Muscle of leg (tissue), 16 donors: ENCODE measurements at places on chromosomes 11 and 22. TPM values are rescaled to one million over a fixed set of nuclear protein-coding genes. Genes with fewer than 3 reads are reported as not detected.

The TMPRSS5 gene
- 0.93 TPM for polyA plus RNA-seq

GRCh38 chr11:118449316-118449918 lies 13.1 kb downstream of the KMT2A start:
- DNase-seq, result no peak

- no peak for DNase-seq
These were observed 928 bp downstream of the FBXO7 start for GRCh38 chr22:32475468-32476010.

DNA sequence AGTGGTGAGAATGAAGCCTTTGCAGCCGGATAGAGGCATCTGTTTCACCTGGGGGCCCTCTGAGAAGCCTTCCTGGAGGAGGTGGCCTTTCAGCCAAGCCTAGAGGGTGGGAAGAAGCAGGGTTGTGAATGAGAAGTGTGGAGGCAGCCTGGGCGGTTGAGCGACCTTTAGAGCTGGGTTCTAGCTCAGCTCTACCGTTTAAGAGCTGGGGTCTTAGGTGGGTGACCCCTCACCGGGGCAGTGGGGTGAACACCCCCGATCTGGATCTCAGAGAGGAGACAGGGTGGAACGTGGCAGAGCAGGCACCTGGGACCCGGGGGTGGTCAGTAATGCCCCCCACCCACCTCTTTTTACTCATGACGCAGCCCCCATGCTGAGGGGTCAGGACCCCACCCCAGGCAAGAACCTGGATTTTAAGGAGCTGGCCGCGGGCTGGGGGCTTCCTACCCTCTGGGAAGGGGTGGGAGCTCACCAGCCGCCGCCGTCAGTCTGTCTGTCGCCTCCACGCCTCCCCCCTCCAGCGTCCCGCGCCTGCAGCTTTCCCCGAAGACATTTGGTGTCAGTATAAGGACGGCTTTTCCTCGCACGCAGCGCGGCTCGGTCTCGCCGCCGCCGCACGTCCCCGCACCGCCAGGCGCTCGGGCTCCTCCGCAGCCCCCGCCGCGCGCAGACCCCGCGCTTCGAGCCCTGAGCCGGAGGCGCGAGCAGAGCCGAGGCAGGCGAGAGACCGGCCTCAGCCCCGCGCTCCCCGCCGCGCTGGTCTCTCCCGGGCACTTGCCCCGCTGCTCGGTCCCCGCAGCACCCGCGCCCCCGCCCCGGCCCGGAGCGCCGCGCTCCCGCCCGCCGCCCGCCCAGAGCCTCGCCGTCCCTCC lies 13.3 kb upstream of the CACNA1I start:
- peak; percentile 30 for DNase-seq

GRCh38 chr22:37273126-37273845 lies 9.0 kb upstream of the CYTH4 start:
- DNase-seq, result no peak

DNA sequence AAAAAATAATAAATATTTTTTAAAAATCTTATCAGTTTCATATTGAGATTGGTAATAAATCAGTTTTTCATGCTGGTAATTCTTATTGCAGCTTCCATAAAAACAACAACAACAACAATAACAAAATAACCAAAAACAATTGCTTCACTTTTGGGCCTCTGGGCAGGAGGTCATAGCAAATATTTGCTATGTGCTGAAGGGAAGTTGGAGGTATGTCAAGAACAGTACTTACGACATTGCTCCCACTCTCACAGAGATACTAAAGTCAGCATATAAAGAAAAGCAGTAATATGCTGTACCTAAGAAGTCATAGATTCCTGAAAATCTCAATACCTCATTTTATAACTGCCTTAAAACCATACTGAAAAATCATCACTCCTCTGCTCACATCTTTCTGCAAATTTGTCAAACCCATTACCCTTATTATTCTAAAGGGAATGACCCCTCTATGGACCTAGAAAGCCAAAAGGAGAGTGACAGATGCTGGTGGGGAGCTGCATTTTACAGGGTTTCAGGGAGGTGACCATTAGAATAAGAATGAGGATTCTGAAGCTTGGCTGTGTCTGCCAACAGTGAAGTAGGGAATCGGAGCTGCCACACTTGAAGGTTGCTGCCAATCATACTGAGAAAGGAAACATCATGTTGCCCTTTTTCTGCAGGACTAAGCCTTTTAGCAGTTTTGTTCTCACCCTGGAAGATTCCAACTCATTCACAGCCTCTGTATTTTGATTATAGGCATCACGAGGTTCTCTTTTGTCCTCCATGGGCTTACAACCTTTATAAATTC lies 742.9 kb downstream of the LRRC4C start:
- DNase-seq, result peak; percentile 42

The BCL2L13 gene
- polyA plus RNA-seq, result 40.2 TPM

The SCGB1C1 gene
- polyA plus RNA-seq, result 0.26 TPM

- DNase-seq, result peak; percentile 50
These were observed 104.8 kb downstream of the ARHGAP42 start for GRCh38 chr11:100791860-100792259.

GRCh38 chr11:3840870-3841425 lies at the start of gene RHOG:
Gene RHOG (minus strand): TSS chr11:3840959. CDS start chr11:3828138, 12,821 bp downstream.
- peak; percentile 93 for DNase-seq

GRCh38 chr11:44725757-44726282 lies 942 bp upstream of the TSPAN18 start:
- no peak for DNase-seq

GRCh38 chr11:10410844-10411200 lies 44.2 kb upstream of the AMPD3 start:
- DNase-seq, result no peak

GRCh38 chr11:33879375-33879774 lies 12.5 kb downstream of the LMO2 start:
- no peak for DNase-seq

DNA sequence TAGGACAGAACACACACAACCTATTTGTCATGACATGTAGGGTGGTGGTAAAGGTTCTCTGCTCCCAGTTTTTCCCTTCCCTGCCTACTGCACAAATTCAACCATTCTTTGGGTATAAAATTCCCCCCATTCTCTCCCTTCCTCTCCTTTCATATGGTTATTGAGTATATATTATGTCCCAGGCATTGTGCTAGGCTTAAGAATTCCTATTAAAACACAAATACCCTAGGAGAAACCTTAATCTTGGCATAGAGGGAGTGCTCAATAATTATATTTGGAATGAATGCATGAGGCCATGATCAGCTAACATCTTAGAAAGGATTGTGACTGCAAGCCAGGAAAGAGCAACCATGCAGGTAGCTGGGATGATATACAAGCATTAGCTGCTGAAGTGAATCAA lies 120.4 kb upstream of the MTMR2 start:
- no peak for DNase-seq

DNA sequence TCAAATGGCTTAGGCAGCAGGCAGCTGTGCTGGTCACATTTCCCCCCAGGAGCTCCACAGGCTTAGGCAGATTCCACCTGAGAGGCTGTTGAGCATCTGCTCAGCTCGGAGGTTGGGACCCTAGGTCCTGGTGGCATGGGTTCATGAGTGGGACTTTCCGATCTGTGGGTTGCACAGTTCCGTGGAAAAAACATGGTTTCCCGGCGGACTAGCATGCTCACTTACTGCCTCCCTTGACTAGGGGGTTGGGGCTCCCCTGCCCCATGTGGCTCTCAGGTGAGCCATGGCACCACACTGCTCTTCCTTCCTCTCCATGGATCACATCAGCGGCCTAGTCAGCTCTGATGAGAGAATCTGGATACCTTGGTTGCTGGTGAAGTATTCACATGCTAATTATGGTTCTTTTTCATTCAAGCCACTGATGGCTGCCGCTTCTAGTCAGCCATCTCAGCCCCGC lies 685.1 kb downstream of the METTL15 start:
- no peak for DNase-seq

The POU2F3 gene
- 0.57 TPM for polyA plus RNA-seq

DNA sequence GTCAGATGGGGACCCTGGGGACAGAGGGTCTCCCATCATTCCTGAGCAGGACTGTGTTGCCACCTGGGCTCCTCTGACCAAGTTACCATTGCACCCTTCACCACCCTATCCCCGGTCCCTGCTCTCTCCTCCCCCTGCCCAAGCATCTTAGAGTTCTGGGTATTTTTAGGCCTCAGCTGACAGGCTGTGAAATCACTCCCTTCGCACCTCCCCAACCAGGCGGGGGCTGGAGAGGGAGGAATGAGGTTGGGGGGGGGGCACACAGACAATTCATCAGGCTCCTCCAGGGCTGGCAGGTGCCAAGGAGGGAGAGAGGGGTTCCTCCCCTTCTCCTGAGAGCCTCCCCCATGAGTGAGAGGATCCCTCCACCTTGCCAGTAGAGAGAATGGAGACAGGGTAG lies 9.0 kb downstream of the SYT7 start:
- no peak for DNase-seq

DNA sequence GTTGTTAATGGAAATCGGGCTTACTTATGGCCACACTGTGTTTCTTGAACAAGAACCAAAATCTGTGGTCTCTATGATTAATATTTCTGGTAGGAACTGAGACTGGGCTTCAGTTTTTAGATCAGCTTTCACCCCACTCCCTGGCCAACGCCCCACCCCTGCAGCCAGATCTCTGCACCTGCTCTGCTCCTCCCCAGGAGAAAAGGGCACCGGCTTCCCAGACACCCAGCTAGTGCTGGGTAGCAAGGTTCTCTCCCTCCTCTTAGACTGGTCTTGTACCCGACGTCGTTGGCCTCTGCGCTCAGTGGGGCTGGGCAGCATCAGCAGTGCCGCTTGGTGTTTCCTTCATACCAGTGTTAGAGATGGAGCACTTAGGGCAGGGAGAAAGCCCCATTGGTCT lies 17.0 kb upstream of the CTTN start:
- no peak for DNase-seq

GRCh38 chr11:103967985-103968384 lies 68.5 kb upstream of the DDI1 start:
- no peak for DNase-seq

The CLP1 gene
- polyA plus RNA-seq, result 10.2 TPM

- no peak for DNase-seq
These were observed 130.8 kb downstream of the CEP164 start for GRCh38 chr11:117458275-117459122.

- no peak for DNase-seq
These were observed 10.0 kb downstream of the IL18BP start for GRCh38 chr11:72008728-72009127.

The SERHL2 gene
- polyA plus RNA-seq, result 4.1 TPM

- no peak for DNase-seq
These were observed 65.8 kb downstream of the MORC2 start for GRCh38 chr22:30902496-30903357.

The ANGPTL5 gene
- 0.84 TPM for polyA plus RNA-seq

- peak; percentile 11 for DNase-seq
These were observed 11.9 kb downstream of the B3GNT6 start for GRCh38 chr11:77046060-77046501.

DNA sequence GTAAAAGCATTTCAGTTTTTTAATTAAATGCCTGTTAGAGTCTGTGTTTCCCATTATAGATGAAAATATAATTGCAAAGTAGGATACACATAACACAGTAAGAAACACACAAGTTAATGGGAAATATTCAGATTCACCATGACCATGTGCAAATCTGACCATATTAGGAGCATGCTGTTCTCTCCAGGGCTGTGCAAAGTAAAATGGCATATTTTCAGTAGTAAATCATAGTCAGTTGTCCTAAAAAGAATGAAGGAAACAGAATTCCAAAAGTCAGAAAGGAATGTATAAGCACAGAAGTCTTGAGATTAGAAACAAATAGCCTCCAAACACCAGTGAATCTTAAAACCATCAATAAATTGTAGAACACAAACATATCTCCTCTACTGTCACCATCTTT lies 44.4 kb downstream of the CNTN5 start:
- DNase-seq, result no peak

- DNase-seq, result no peak
These were observed 27.9 kb downstream of the EXPH5 start for GRCh38 chr11:108565653-108566052.

The OR52H1 gene
- polyA plus RNA-seq, result not detected

DNA sequence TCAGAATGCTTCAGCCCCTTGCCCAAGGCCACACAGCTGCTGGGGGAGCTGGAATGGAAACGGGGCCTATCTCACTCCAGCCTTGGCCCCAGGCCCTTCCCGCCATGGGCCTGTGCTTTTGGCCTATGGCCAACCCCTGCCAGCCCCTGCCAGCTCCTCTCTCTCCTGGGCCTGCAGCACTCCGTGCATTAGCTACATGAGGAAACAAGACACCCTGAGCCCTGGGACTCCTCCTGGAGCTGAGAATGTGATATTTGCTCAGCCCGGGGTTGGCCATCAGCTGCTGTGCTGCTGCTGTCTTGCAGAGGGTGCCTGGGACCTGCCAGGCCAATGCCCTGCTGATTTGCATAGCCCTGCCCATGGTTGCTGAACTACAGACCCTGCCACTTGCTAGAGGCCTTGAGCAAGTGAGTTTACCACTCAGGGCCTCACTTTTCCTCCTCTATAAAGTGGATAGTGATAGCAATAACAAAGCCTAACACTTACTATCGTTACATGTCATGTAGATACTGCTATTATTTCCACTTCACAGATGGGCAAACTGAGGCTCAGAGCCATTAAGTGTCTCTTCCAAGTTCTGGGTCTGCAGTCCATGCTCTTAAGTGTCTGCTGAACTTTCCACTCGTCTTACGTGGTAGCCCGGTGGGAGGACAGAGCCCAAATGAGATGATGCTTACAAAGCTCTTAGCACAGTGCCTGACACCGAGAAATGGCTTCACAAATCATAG lies 99.6 kb downstream of the KIAA1671 start:
- peak; percentile 77 for DNase-seq

GRCh38 chr11:103735497-103736032 lies 300.9 kb upstream of the DDI1 start:
- no peak for DNase-seq

The KCNK7 gene
- 0.73 TPM for polyA plus RNA-seq

DNA sequence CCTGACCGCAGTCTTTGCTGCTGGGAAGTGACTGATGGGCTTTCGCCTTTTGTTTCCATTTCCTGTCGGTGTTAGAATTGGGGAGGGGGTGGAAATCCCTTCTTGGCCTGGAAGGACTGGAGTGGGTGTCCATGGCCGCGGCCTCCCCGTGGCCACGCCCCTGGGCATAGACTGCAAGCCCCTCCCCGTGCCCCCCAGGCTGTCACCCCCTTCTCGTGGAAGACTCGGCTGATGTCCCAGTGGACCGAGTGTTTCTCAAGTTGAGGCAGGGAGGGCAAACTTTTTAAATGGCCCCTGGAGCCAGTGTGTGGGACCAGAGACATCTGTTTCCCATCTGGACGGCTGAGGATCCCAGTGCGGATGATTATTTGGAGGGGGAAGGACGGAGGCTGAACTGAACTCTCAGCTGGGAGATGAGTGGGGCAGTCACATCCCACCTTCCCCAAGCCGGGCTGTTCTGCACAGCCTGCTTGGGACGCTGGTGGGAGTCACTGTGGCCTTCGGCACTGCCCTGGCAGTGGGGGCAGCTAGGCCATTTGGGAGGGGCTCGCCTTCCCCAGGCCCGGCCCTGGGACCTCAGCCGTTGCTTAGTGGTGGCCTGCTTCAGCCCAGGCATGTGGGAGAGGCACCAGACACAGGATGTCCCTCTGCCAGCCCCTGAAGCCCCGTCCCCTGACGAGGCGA lies 1.6 kb downstream of the CD81 start:
- peak; percentile 89 for DNase-seq

- DNase-seq, result peak; percentile 36
These were observed 33.0 kb upstream of the P2RY2 start for GRCh38 chr11:73184953-73185671.
